ENCODE measurements at places on chromosomes 1 and 21.

DNA sequence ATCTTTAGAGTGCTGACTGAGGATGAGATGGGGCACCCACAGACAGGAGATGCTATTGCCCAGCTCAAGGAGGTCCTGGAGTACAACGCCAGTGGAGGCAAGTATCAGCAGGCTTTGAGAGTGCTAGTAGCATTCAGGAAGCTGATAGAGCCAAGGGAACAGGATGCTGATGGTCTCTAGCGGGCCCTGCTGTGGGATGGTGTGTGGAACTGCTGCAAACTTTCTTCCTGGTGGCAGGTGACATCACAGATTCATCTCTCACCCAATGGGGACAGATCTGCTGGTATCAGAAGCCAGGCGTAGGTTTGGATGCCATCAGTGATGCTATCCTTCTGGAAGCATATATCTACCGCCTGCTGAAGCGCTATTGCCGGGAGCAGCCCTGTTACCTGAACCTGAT is 609.8 kb upstream of the NCAM2 start:
- no peak for DNase-seq

DNA sequence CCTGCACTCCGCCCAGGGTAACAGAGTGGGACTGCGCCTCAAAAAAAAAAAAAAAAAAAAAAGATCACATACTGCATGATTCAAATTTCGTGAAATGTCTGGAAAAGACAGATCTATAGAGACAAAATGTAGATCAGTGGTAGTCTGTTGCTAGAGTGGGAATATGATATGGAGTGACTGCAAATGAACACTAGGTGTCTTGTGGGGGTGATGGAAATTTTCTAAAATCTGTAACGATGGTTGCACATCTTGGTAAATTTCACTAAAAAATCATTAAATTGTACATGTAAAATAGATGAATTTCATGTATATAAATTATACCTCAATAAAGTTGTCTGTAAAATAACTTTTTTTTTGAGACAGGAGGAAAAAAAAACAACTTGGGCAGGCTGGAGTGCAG is 5.5 kb downstream of the AIDA start:
- DNase-seq = no peak

DNA sequence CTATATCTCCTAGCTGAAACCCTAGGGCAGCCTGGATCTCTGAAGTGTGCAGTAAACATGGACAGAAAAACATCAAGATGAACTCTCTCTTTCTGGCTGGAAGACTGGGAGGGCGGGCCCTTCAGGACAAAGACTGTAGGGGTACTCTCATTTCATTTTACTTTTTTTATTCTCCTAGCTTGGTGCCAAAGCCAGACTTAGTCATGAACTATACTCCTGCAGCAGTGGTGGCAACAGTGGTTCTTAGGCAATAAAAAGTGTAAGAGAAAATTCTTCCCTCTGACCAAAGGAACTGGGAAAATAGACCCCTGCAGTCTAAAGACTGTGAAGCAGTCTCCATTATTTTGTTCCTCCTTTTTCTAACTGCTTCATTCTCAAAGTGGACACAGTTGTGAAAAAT is 213.8 kb upstream of the JUN start:
- DNase-seq = no peak

DNA sequence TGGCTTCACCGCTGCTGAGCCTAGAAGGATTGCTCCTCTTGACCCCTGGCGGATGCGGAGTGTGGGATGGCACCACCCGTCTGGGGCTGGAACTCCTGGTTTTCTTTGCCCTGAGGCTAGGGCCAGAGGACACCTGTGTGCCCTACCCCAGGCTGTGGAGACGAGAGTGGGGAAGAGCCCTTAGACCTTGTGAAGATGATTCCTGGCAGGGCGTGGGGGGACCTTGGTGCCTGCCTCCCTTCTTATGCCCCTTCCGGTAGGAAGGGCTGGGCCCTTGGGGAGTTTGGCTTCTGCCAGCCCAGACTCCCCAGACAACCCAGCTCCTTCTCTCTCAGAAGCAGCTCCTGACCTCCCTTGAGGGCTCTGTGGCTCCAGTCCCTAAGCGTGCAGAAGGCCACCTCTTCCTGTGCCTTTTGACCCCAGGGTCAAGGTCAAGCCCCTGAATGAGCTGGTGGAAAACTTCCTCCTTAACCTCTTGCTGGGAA is 891 bp downstream of the RPS6KA1 start:
- DNase-seq = no peak

GRCh38 chr1:55213151-55213884 is 1.8 kb downstream of the USP24 start:
- DNase-seq = no peak

DNA sequence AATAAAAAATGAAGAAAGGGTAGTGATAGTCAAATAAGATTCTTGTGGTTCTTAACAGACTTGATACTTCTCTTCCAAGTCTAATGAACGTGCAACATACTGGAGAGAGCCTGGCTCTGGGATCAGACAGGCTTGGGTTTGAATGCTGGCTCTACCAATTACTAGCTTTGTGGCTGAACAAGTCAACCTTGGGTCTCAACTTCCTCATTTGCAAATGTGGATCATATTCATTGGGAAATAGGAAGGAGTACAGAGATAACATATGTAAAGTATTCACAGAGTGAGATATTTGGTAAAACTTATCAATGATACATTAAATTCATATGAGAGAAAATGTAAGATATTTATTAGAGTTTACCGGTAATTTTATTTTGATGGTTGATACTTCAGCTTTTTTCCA is 2.0 kb downstream of the EDEM3 start:
- no peak for DNase-seq
